Occipital lobe (tissue), 3 donors: ENCODE measurements at places on chromosomes 5 and 9. TPM values are rescaled to one million over a fixed set of nuclear protein-coding genes. Genes with fewer than 3 reads are reported as not detected.

GRCh38 chr5:57577432-57578175 is 95.0 kb upstream of the ACTBL2 start:
- DNase-seq: no peak

GRCh38 chr5:95393279-95393678 is 2.1 kb downstream of the FAM81B start:
- DNase-seq: no peak

GRCh38 chr5:154278908-154279307 is 88.4 kb downstream of the GALNT10 start:
- no peak for DNase-seq

GRCh38 chr9:101486693-101487442 is 46.8 kb upstream of the RNF20 start:
- DNase-seq: peak; percentile 80

DNA sequence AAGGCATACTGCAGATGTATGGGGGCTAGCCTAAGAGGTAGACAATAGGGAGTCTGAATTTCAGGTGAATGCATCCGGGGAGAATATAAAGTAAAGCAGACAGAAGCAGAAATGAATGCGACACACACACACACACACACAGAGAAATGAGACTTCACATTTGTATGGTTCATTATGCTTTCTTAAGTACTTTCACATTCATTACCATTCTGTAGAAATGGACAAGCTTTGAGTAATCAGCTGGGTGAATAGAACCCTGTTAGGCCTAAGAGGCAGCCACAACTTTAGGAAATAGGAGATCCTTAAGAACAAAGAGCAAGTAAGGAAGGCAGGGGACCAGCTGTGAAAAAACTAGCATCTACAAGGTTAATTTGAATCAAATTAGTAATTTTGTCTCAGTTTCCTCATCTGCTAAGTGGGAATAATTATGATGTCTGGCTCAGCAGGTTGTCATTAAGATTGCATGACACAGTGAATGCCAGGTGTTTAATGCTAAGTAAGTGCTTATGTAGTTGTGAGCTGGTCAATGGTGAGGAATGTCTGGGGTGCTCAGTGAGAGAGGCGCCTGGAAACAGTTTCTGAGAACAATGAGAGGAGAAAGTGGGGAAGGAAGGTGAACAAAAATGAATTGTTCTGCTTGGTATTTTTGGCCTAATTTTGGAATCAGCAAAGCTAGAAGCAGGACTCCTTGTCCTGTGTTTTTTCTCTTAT is 265.8 kb upstream of the CLINT1 start:
- DNase-seq: no peak

- no peak for DNase-seq
Observed at GRCh38 chr5:37988454-37989046, 148.7 kb upstream of the GDNF start.

DNA sequence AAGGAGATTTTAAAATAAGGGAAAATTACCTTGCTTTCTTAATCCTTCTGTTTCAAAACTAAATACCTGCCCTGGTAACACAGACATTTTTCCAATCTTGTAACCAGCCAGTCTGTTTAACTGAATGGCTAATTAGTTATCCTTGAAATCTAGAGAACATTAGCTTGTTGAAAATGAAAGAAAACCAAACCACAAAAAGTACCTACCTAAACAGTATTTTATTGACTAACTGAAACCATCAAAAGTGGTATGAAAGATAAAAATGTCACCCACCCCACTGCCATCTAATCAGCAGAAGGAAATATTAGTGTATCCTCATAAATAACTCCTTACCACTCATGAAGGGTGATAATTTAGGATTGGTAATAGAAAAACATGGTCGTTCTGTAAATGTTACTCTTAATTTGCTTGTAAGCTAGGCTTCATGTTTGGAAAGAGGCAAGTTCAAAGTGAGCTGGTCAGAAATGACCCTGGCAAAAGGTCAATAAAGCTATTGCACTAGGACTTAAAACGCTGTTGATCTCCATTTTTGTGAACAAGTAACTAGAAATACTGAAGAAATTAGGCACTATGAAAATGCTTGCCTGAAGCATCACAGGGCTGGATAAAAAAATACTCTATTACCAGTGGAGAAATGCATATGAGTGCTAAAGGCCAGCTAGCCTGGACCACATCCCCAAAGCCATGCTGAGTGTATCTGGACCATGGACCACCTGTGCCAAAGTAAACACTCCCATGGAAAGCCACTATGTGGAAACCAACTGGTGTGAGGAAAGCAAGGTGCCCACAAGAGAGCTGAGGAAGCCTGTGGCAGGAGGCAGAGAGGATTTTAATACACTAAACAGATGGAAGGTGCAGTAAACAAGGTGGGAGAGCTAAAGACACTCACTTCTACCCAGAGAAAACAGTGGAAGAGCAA is 8.4 kb downstream of the SEMA5A start:
- no peak for DNase-seq

PKN3 gene
- 0.31 TPM for total RNA-seq

TNFSF8 gene
- total RNA-seq: 1.1 TPM
